ENCODE measurements at places on chromosomes 11 and 22. TPM values are rescaled to one million over a fixed set of nuclear protein-coding genes. Genes with fewer than 3 reads are reported as not detected.

GSTT2B gene
- 3.0 TPM for total RNA-seq

DKK3 gene
- 263 TPM for total RNA-seq

APOA4 gene
- total RNA-seq, result not detected

RPS13 gene
- 674 TPM for total RNA-seq

MRGPRF gene
- 0.38 TPM for total RNA-seq

SUSD2 gene
- total RNA-seq, result 0.26 TPM

DNA sequence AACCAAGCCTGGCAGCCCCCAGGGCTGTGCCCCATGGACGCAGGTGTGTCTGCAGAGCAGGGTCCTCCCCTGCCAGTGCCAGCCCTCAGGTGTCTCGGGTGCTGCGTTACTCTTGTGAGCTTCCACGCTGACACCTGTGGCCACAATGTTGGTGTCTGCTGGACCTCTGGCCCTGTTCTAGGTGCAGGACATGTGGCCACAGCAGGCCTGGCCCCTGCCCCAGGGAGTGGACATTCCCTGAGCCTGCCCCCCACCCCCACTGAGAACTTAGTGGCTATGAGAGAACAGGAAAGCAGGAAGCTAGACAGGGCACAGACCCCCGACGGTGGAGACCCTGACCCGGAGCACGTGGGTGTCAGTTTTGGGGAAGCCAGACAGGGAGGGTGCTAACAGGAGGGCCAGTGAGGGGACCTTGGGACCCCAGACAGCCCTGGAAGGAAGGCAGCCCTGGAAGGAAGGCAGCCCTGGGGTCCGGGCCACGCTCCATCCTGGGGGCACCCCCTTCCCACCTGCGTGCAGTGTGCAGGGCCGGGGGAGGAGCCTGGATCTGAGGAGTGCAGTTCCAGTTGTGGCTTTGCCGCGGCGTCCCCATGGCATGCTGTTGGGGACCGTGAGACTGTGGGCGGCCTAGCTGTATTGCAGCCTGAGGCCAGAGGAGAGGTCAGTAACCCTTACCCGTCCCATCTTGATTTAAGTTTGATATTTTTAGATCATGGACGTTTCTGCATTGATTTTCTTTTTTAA is 43.9 kb upstream of the PPARA start:
- DNase-seq, result no peak

DNA sequence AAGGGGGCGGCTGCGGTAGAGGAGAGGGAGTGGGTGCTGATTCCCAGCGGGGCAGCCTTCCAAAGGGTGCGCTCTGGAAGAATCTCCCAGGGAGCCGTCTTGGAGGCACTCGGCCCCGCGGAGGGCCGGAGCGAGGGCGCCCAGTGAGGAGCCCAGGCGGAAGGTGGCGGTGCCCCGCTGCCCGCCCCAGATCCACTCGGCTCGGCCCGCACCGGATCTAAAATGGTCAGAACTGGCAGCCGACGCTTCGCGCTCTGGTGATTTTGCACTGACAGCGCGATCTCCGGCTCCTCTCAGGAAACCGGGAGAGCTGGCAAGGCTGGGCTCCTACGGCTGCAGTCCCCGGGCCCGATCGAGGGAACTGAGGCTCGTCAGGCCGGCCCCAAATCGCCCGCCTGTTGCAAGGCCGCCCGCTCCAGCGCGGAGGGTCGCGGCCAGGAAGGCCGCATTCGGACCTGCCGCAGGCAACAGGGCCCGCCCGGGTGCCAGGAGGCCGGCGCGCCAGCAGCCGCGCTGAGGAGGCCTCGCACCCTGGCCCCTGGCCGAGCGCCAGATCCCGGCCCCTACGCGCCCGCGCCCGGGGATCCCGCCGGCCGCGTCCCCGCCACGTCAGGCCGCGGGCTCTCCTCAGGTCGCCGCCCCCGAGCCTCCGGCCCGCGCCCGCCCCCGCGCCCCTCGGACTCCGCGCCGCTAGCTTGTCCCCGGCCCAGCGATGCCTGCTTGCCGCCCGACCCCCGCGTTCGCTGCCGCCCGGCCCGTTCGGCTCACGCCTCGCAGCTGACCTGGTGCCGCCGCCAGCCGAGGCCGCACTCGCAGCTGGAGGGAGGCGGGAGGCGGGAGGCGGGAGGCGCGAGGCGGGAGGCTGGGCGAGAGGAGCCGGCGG is at the start of gene KLHL22:
Gene KLHL22 (minus strand): TSS at position 818 of the 883 bp plus-strand sequence. CDS start 6,584 bp downstream, outside the sequence.
- peak; percentile 38 for DNase-seq

DNA sequence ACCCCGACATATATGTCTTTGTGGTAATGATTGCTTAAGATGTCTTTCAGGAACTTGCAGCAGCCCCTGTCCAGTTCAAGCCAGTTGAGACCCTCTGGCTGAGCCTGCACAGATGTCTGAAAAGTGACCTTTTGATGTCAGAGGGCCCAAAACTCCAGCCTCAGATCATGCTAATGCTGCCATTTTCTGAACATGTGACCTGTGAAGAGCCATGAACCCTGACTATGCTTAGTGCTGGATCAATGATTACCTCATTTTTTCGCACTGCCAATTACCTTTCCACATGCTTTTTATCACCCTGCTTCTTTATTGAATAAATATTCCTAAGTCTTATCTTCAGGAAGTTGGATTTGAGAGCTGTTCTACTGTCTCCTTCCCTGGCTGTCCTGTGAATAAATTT is 6.9 kb upstream of the CYP2R1 start:
- no peak for DNase-seq

GRCh38 chr11:60873533-60873932 is 6.2 kb downstream of the ZP1 start:
- DNase-seq, result no peak

GRCh38 chr22:47128622-47129215 is 366.3 kb downstream of the TBC1D22A start:
- DNase-seq, result no peak

GRCh38 chr11:58391879-58392278 is 14.8 kb downstream of the OR5B3 start:
- no peak for DNase-seq

- DNase-seq, result no peak
These were observed 12.0 kb upstream of the TTLL12 start for GRCh38 chr22:43198936-43199335.
